ENCODE measurements at places on chromosomes 5 and 9.

GRCh38 chr9:127316586-127317323 lies 52.2 kb downstream of the GARNL3 start:
- no peak for DNase-seq

- DNase-seq = no peak
These were observed 16.6 kb downstream of the SH3PXD2B start for GRCh38 chr5:172437445-172438318.

GRCh38 chr5:54743997-54744788 lies 226.6 kb downstream of the SNX18 start:
- no peak for DNase-seq

GRCh38 chr5:111463311-111463710 lies 49.0 kb downstream of the STARD4 start:
- no peak for DNase-seq

DNA sequence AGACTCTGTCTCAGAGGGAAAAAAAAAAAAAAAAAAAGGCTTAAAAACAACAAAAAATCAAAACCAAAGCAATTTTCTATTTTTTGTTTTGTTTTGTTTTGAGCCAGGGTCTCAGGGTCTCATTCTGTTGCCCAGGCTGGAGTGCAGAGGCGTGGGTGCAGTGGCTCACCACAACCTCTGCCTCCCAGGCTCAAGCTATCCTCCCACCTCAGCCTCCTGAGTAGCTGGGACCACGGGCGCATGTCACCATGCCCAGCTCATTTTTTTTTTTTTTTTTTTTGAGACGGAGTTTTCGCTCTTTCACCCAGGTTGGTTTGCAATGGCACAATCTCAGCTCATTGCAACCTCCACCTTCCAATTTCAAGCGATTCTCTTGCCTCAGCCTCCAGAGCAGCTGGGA lies 5.7 kb downstream of the STK10 start:
- no peak for DNase-seq

- DNase-seq = no peak
These were observed 583 bp downstream of the DIAPH1 start for GRCh38 chr5:141618030-141618803.

DNA sequence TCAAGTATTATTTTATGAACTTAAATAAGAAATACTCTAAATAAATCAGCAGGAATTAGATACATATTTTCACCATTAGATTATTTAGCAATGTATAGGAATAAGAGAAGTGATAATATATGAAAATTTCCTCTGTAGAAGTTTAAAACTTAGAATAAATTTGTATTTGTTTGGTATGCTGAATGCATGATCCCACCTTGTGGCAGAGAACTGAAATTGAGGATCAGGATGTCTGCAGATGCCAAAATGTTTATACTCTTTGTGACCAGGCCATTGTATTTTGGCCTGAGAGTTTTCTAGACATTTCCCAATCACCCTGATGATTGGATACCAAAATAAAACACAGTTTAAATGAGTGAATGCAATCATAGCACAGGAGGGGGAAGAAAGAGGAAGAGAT lies 6.3 kb downstream of the TYRP1 start:
- no peak for DNase-seq

DNA sequence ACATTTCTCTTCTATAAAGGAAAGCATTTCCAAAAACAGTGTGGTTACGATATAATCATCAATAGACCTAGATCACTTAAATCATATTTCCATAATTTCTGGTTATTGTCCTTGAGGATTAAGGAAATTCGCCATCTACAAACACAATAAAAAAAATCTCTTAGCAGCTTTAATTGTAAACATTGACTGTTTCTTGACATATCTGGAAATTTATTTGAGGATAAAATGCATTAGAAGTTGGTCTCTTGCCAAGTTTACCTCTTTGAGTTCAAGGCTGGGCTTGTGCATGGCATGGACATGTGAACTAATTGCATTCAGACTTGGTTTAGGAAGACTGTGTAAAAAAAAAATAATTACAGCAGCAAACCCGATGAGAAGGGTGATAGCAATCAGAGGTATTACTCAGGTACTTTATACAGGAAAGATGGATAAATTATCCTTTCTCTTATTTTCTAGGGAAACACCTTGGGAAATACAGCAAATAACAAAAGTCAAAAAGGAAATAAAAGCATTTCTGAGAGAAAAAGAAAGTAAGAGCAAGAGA lies 237.9 kb downstream of the SLF1 start:
- DNase-seq = no peak

DNA sequence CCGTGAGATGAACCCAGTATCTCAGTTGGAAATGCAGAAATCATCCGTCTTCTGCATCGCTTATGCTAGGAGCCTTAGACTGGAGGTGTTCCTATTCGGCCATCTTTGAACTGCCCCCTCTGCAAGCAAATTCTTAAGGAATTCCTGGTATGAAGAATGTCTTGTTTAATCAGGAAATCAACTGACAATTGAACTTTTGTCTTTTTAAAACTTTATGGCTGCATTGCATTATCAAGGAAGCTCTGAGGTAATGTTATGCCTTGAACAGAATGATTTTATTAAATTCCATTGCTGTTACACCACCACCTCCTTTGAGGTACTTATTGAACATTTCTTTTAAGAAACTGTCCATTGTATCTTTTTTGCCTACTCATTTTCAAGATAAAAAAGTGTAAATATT lies 1915.7 kb upstream of the CDH9 start:
- DNase-seq = no peak

DNA sequence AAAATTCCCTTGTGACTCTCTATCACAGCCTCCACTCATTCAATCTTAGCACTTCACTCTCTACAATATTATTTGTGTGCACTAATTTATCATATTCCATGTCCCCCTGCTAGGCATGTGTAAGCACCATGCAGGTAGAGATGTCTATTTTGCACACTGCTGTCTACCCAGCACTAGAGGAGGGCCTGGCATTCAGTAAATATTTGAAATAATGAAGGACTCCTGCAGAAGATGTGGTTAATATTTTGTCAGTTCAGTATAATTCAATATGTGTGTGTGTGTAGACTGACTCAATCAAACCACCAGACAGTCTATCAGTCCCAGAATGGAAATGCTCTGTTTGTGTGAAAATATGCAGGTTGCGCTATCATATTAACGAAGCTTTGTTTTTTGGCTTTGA lies 313.6 kb upstream of the CDH6 start:
- no peak for DNase-seq

GRCh38 chr5:143985832-143986515 lies 174.0 kb downstream of the HMHB1 start:
- no peak for DNase-seq

All from activated CD4-positive, CD25-positive, alpha-beta regulatory T cell treated with anti-CD3 and anti-CD28 coated beads, Interleukin-2, amount 50 U/mL, for 72 hours (primary cell).